Thymus (tissue), 14 donors: ENCODE measurements at places on chromosomes 1 and 21. TPM values are rescaled to one million over a fixed set of nuclear protein-coding genes. Genes with fewer than 3 reads are reported as not detected.

Gene SLC1A7
- under 0.01 TPM for total RNA-seq

Gene TTC34
- total RNA-seq, result 0.09 TPM

Gene CD1D
- total RNA-seq, result 33.5 TPM

Gene CCDC24
- 2.1 TPM for total RNA-seq

Gene CLDN19
- total RNA-seq, result 2.2 TPM

- DNase-seq, result no peak
Observed at GRCh38 chr1:114355240-114355639, 155.8 kb downstream of the TRIM33 start.

DNA sequence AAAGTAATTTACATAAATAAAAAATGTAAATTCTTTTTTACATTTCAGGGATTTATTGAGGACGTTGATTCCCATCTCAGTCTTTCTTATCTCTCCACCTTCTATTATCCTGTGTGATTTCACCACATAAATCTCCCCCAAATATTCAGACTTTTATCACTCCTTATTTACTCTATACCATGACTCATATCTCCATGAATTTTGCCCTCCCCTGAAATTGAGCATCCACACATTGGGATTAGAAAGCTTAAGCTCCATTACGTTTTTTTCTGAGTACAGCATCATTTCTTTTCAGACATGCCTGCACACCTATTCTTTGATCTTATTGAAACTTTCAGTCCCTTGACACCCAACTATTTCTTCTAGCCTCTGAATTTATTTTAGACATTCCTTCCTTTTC, 111.2 kb downstream of the IFI44 start:
- no peak for DNase-seq

- DNase-seq, result no peak
Observed at GRCh38 chr1:92755541-92756461, 29.1 kb downstream of the EVI5 start.

- no peak for DNase-seq
Observed at GRCh38 chr21:35066824-35067223, 17.7 kb upstream of the RUNX1 start.

- DNase-seq, result no peak
Observed at GRCh38 chr1:7401814-7402547, 369.1 kb upstream of the VAMP3 start.

GRCh38 chr1:183911285-183911684, 106.4 kb downstream of the RGL1 start:
- no peak for DNase-seq

DNA sequence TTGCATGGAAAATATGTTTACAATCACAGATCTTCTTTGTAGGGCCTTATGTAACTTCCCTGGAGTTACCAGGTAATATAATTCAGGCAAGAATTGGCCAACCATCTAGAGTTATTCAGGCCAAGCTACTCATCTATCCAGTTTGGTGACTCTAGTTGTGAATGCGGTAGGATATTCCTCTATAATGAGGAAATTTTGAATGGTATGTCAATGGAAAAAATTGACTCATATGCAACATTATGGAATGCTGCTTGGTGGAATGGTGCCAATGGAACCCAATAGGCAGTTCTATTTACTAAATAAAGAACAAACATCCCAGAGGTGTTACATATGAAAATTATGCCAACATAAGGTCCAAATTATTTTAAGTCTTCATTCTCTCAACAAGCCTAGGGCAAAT, 5.6 kb upstream of the TNFSF18 start:
- DNase-seq, result no peak

DNA sequence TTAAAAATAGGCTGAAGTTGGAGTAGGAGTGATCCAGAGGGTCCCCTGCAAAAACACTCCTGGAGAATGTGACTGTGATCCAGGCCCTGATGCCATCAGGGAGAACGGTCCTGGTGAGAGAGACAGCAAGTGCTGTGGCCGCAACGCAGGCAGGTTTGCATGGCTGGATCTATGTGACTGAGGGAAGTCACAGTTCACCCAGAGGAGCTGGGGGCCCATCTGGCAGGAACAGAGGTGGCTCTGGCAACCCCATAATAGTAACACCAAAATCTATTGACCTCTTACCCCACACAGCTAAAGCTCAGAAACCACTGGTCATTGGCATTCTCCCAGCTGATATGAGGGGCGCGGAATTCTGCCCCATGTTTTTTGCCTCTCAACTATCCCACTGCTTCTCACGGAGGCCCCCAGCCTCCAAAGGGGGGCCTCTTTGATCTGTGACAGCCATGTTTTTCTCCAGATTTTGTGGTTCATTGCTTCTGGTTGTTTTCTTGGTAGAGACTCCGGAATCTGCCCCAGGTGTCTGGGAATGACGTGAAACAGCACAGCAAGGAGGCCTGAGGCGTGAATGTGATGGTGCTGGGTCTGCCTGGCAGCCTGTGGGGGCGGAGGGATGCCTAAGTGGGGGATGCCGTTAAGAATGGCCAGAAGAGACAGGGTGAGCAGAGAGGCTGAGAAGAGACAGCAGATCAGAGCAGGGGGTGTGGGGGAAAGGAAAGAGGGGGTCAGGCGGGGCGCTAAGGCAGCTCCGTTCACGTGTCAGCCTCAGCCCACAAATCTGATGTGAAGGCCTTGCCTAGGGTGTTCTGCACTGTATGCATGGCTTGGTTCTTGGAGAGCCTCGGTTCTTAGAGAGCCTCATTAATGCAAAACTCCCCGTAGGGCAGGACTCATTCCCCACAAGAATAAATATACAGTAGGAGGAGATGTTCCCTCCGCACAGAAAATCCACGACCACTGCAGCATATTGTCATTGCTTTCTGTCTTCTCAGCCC, 23.5 kb downstream of the CASP9 start:
- DNase-seq, result no peak
